Activated CD4-positive, alpha-beta T cell treated with anti-CD3 and anti-CD28 coated beads, Interleukin-2, amount 10 ng/mL, durations not matched to agents 7 days and 5 days (primary cell): ENCODE measurements at places on chromosomes 12 and 14. TPM values are rescaled to one million over a fixed set of nuclear protein-coding genes. Genes with fewer than 3 reads are reported as not detected.

DNA sequence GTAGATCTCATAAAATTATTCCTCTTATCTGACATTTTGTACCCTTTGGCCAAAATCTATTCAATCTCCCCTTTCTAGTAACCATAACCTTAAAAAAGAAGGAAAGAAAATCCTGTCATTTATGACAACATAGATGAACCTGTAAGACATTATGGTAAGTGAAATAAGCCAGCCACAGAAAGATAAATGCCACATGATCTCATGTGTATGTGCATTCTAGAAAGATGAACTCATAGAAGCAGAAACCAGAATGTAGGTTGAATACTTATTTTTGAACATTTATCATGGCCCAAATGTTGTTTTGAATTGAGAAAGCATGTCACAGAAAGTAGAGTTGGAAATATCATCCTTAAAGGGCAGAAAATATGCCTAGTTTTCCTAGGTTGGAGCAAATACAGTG is 1053.6 kb downstream of the SLC6A15 start:
- DNase-seq: no peak

GRCh38 chr12:107612508-107612907 is 73.1 kb upstream of the PWP1 start:
- no peak for DNase-seq

DNA sequence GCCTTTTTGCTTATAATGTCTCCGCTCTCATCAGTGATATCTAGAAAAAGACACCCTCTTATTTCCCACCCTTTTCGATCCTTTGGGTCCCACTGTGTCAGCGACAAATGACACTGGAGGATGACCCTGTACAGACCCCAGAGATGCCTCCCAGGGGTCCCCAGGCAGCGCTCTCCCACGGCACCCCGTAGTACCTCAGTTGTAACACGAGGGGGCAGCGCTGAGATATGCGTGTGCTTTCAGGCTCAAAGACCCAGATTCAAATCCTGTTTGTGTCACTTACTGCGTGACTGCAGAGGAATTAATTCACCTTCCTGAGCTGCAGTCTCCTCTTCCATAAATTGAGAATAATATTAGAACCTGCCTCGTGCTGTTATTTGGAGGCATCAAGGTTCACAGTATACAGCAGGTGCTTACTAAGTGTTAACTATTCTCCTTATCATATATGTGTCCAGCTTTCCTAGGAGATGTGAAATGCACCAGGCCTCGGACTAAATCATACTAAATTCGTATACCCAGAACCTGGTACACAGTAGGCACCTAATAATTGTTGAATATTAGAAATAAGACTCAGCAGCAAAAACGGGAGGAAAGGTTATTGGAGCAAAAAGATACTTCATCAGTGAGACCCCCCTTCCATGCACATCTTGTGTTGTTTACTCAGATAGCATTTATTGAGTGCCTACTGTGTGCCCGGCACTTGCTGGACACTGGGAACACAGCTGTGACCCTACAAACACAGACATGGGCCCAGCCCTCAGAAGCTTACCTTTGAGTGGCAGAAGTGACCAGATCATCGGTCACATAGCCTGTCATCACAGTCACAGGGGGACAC is 99.9 kb downstream of the PHETA1 start:
- no peak for DNase-seq

DNA sequence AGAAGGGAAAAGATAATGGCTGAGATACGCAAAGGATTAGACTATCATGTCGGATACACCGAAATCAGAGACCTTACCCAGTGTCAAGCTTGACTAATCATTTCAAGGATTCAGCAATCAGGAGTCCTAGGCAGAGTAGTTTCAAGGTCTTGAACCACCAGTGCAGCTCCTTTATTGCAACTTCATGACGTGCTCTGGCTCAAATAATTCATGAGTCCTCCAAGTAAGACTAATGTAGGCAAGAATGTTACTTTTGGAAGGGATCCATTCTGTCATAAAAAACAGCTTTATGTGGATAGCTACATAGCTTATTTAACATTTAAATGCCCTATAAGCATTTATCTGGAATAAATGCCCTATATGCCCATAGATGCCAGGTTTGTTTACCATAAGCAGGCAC is 123.2 kb downstream of the LMO3 start:
- DNase-seq: no peak

DNA sequence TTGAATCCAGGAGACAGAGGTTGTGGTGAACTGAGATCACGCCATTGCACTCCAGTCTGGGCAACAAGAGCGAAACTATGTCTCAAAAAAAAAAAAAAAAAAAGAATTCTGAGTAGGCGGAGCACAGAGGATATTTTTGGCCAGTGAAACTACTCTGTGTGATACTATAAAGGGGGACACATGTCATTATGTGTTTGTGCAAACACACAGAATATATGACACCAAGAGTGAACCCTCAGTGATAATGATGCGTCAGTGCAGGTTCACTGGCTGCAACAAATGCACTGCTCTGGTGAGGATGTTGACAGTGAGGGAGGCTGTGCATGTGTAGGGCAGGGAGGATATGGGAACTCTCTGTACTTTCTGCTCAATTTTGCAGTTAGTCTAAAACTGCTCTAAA is 24.2 kb downstream of the FBXO21 start:
- no peak for DNase-seq

DNA sequence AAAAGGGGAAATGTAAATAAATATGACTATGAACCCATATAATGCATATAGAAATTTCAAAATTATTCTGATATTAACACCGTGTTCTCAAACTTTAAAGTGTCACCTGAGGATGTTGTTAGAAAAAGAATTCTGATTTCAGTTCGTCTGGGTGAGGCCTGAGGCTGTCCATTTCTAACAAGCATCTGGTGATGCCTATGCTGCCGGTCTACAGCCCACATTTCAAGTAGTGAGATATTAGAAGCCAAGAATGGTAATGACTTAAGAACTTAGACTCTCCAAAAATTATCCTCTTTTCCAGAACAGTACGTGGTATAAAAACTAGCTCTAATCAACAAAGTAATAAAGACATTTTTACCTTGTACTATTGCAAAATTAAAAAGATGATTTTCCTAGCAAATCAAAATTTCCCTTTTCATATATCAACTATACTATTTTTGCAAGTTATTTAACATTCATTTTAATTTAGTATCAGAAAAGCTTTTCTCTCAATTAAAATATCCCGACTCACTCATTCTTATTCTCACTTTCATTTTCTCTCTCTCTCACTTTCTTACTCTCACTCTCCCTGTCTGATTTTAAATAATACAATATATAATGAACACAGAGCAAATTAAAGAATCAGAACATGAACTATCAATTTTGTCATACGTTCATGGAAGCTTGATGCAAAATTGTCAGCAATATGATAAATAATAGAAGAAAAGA is 35.0 kb downstream of the PIK3C2G start:
- no peak for DNase-seq

- no peak for DNase-seq
Observed at GRCh38 chr12:15662983-15663659, 126.1 kb downstream of the EPS8 start.

GRCh38 chr12:30822385-30823155 is 67.8 kb upstream of the CAPRIN2 start:
- DNase-seq: peak; percentile 35

KCNH5 gene
- total RNA-seq: not detected

RD3L gene
- not detected for total RNA-seq
